ENCODE measurements at places on chromosomes 4 and X.

- DNase-seq, result no peak
Observed at GRCh38 chr4:15239866-15240265, 188.0 kb upstream of the C1QTNF7 start.

- DNase-seq, result no peak
Observed at GRCh38 chr4:12635629-12636028, 848.5 kb downstream of the RAB28 start.

GRCh38 chr4:70925899-70926635 lies 23.9 kb downstream of the MOB1B start:
- DNase-seq, result no peak

DNA sequence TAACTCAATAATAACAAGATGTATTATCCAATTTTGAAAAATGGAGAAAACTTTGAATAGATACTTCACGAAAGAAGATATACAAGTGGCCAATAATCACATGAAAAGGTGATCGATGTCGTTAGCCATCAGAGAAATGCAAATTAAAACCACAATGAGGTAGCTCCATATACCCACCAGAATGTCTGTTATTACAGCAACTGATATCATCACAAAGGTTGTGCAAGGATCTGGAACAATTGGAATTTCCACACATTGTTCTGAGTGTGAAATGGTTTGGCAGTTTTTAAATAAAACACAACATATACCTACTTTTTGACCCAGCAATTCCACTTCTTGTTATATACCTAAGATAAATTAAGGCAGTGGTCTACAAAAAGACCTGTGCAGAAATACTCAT lies 71.7 kb downstream of the IRS4 start:
- DNase-seq, result no peak

GRCh38 chr4:76060506-76060905 lies 14.0 kb upstream of the ART3 start:
- DNase-seq, result no peak

GRCh38 chrX:43448688-43449087 lies 207.4 kb upstream of the MAOA start:
- DNase-seq, result no peak

DNA sequence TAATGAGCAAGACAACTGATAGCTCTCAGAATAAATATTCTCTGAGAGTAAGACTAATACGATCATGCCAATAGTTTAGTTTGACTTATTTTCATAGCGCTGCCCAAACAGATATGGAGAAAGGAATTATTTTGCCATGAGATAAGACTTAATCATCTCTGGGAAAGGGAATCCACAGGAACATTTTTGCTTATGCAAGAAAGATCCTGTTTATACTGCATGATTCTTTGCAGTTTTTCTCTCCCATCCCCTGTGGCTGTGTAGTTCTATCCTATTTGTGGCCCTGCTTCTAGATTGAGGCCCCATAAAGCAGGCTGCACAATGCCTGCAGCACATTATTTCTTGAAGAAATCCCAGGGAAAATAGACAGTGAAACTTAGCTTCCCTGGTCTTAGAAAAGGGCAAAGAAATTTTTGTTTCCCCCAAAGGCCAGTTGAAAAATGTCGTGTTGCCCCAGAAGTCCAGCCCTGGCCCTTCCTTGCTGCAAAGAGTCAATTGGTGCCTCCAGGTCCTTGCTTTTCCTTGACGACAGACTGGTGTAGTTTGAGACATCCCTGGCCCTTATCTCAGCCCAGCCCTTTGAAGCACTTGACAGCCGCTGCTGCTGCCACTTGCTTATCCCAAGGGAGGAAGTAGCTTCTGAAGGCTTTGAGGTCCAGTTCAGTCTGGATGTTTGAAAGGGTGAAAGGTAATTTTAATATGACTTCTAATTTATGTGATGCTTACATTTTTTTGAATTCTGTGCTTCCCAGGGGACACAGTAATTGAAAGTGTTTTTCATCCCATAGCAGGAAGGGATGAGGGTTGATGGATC lies 45.0 kb upstream of the SH3RF1 start:
- DNase-seq, result no peak

- no peak for DNase-seq
Observed at GRCh38 chrX:79140731-79141130, 3.8 kb upstream of the GPR174 start.

DNA sequence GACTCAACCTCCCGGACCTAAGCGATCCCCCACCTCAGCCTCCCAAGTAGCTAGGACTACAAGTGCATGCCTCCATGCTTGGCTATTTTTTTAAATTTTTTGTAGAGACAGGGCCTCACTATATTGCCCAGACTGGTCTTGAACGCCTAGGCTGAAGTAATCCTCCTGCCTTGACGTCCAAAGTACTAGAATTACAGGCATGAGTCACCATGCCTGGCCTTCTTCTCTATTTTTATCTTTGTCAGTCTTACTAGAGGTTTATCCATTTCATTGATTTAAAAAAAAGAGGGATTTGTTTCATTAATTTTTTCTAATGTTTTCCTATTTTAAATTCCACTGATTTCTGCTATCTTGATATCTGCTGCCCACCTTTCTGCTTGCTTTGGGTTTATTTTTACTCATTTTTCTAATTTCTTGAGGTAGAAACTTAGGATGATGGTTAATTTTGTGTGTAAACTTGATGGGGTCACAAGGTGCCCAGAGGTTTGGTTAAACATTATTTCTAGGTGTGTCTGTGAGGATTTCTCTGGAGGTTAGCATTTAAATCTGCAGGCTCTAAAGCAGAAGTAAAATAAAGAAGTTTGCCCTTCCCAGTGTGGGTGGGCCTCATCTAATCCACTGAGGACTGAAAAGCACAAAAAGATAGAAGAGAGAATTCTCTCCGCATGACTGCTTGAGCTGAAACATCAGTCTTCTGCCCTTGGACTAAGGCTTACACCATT lies 116.2 kb upstream of the DCLK2 start:
- DNase-seq, result no peak

- no peak for DNase-seq
Observed at GRCh38 chrX:34956916-34957315, 14.3 kb downstream of the FAM47B start.

GRCh38 chr4:94933799-94934198 lies 176.0 kb downstream of the BMPR1B start:
- no peak for DNase-seq

DNA sequence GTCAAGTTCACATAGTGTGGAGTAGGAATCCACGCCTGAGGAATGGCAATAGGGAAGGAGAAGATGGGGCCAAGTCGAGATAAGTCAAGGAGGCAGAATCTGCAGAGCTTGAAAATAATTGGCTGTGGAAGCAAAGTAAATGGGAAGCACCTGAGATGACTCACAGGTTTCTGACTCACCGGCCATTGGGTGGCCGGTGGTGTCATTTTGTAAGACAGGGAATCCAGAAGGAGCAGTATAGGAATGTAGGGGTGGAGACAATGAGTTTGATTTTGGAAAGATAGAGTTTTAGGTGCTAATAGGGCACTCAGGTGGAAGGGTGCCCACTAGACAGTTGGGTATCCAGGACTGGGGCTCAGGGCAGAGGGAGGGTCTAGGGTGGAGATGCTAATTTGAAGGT lies 201.0 kb upstream of the MAMLD1 start:
- DNase-seq, result no peak

GRCh38 chr4:84606645-84607044 lies 23.7 kb downstream of the CDS1 start:
- DNase-seq, result no peak

DNA sequence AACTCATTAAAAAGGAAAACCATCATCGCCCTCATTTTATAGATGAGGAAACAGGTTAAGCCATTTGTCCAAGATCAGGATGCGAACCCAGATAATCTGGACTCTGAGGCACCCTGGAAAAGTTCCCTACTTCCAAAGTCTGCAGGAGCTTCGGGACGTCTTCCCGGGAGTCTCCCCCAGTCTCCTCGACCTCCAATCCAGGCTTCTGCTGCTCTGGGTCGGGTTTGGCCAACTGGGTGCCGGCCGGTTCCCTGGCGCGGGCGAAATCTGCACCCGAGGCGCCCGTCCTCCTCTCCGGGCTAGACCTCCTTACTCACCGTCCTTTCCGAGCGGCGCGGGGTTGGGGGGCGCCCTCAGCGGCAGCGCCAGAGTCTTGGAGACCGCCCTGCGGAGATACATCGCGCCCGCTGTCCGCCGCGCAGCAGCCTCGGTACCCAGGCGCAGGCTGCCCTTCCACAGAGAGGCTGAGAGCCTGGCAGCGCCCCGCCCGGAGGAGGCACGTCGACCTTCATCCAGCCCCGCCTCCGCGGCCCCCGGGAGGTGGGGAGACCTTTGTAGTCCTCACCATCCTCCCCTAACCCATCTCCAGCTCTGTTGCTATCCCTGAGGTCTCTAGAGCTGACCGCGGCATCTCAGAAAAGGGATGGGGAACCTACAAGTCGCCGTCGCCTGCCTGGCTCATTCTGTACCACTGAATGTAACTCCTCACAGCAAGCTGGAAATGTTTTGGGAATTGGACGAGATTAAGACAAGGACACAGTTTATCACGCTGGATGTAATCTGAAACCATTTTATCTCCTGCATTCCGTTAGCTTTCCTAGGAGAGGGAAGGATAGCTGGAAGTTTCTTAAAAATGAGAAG lies at the start of gene MGARP:
Gene MGARP, minus strand, starts transcription at position 466 of the 861 bp plus-strand sequence. Its CDS starts 67 bp downstream, at position 399.
- no peak for DNase-seq

GRCh38 chrX:12701628-12702027 lies 89.6 kb upstream of the PRPS2 start:
- no peak for DNase-seq

GRCh38 chrX:17488036-17488435 lies 113.0 kb downstream of the NHS start:
- DNase-seq, result no peak

DNA sequence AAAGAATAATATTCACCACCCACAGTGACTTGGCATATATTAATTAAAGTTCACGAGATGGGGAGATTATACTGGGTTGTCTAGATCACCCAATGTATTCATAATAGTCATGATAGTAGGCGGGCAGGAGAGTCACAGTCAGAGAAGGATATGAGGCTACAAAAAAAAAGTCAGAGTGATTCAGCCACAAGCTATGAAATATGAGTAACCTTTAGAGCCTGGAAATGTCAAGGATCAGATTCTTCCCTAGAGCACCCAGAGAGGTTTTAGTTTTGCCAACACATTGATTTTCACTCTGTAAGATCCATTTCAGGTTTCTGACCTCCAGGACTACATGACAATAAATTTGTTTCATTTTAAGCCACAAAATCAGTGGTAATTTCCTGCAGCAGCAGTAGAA lies 501.9 kb downstream of the GABRG1 start:
- DNase-seq, result no peak

- DNase-seq, result no peak
Observed at GRCh38 chr4:54277691-54278090, 48.6 kb downstream of the PDGFRA start.

DNA sequence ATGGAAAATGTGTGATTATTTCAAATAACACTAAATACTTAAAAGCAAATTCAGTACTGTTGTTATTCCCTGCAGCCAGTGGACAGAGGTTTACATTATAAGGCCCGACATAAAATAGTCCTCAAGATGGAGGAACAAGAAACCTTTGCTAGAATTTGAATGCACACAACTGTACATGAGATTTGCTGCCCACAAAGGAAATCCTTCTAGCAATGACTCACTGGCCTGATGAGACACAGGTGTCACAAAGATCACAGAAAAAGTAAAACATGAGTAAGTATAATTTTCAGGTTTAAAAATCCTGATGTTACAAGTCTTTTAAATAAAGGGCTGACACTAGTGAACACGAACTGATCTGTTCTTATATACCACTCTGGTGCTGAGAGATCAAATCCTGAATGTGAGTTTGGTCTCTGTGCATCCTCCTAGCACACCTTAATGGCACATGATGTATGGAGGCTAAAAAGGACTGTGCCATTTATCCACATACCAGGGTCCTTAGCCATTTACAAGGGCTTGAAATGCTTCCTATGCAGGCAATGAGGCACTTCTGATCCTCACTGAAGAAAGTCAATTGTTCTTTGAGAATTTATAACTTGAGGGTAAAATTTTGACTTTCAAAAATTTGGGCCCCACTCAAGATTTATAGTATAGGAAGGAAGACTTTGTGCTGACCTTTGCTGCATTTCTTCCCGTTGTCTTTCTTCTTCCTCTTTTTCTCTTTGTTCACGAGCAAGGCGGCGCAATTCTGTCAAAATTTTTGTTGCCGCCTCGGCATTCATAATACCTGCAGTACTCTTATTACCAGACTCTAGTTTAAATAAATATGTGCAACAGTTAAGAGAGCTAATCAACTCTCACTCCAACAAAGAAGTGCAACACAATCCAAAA lies 23.0 kb downstream of the MAP7D3 start:
- DNase-seq, result no peak

GRCh38 chr4:173213296-173213695 lies 44.7 kb downstream of the GALNT7 start:
- DNase-seq, result no peak

Data from stimulated activated naive CD4-positive, alpha-beta T cell (primary cell).